ENCODE measurements at places on chromosomes 13 and 19. TPM values are rescaled to one million over a fixed set of nuclear protein-coding genes. Genes with fewer than 3 reads are reported as not detected.

PIK3R2 gene
- total RNA-seq = 19.9 TPM

CKM gene
- total RNA-seq = 0.27 TPM

ZNF607 gene
- total RNA-seq = 4.3 TPM

ADGRE2 gene
- total RNA-seq = 46.0 TPM

ATXN8OS gene
- not detected for total RNA-seq

C19orf73 gene
- 7.0 TPM for total RNA-seq

PNMA8B gene
- 0.81 TPM for total RNA-seq

SLC1A6 gene
- total RNA-seq = 15.3 TPM

ZNF765 gene
- 10.2 TPM for total RNA-seq

GRK1 gene
- total RNA-seq = under 0.01 TPM

FCER2 gene
- 2.7 TPM for total RNA-seq

CBY2 gene
- total RNA-seq = not detected

CA11 gene
- 2.4 TPM for total RNA-seq

LMTK3 gene
- total RNA-seq = 0.54 TPM

- DNase-seq = no peak
These were observed 444.8 kb downstream of the SLITRK5 start for GRCh38 chr13:88115976-88116375.

DNA sequence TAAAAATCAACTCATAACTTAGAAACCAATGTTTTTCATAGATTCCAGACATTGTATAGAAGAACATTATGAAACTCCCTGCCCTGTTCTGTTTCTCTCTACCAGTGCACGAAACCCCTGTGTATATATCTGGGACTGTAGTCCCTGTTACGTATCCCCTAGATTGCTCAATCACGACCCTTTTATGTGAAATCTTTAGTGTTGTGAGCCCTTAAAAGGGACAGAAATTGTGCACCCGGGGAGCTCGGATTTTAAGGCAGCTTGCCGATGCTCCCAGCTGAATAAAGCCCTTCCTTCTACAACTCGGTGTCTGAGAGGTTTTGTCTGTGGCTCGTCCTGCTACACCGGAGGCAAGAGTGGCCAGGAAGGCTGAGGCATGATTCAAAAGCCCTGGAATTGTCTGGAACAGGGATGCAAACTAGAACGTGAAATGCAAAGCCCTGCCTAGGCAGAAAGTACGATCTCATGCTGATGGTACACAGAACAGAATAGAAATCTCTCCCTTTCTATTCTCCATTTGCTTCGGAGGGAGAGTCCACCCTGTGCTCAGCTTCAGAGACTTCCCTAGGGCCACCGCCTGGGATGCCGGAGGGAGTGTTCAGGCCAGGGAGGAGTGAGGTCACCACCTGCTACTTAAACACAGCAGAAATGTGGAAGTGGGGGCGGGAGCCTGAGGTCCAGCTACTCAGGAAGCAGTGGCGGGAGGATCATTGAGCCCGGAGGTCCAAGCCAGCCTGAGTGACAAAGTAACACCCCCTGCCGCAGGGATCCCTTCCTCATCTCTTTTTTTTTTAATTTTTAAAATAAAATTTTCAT lies 758 bp upstream of the ZNF888 start:
- no peak for DNase-seq

- DNase-seq = no peak
These were observed 628.0 kb downstream of the EFNB2 start for GRCh38 chr13:105907319-105908019.

GRCh38 chr13:68584776-68585175 lies 1354.6 kb upstream of the PCDH9 start:
- no peak for DNase-seq

- DNase-seq = no peak
These were observed 8.0 kb upstream of the GPC6 start for GRCh38 chr13:93218583-93218982.

GRCh38 chr13:94712287-94712811 lies at the start of gene SOX21:
SOX21 (minus strand) TSS chr13:94712545; CDS start chr13:94712049, 496 bp downstream.
- DNase-seq = no peak

DNA sequence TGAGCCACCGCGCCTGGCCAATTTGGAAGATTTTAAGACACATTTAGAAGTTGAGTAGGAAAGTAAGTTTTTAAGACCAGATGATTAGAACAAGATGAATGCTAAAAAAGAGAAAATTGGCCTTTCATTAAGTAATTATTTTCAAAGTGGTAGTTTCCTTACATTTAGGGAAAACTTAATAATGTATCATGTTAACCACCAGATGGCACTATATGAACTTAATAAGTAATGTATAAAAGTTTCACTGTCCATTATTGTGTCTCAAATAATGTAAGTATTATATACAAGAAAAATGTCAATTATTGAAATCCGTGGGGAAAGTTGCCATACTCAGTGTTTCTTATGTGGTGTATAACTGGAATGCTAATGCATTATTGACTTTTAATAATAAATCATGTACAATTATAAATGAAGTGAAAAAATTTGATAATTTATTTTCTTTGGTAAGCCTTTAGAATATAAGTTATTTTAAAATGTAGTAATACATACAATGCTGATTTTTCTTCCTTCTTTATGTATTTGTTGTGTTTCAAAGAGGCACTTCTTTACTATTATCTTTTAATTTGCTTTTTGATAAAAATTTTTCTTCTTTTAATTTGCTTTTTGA lies 29.2 kb downstream of the COG6 start:
- no peak for DNase-seq

DNA sequence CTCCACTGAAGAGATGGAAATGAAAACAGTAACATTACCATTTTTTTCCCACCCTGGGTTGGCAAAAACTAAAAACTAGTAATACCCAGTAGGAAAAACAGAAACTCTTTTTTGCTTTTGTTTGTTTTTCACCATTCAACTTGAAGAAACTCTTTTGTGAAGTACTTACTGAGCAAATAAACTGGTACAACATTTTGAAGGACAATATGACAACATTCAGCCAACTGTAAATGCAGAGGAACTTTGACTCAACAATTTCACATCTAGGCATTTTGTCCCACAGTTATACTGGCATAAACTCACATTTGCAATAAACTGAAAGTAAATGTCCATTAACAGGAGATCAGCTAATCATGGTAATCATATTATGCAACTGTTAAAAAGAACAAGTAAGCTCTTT lies 152.5 kb downstream of the RNF17 start:
- no peak for DNase-seq

- DNase-seq = no peak
These were observed 37.1 kb downstream of the SMAD9 start for GRCh38 chr13:36882829-36883390.

DNA sequence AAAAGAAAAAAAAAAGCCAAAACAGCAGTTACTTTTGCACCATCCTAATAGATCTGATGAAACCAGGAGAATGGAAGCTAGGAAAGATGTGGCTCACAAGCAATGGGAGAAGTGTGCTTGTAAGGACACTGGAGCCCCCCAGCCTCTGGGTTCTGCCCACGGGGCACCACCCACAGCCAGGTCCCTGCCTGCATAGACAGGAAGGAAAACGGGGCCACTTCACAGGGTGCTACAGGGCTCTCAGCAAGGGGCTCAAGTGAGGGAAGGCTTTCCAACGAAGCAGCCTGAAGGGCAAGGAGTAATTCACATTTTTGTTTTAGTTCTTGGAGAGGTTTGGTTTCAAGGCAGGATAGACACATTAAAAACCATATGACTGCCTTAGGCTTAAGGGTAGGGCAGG lies 42.7 kb downstream of the BRD4 start:
- no peak for DNase-seq

DNA sequence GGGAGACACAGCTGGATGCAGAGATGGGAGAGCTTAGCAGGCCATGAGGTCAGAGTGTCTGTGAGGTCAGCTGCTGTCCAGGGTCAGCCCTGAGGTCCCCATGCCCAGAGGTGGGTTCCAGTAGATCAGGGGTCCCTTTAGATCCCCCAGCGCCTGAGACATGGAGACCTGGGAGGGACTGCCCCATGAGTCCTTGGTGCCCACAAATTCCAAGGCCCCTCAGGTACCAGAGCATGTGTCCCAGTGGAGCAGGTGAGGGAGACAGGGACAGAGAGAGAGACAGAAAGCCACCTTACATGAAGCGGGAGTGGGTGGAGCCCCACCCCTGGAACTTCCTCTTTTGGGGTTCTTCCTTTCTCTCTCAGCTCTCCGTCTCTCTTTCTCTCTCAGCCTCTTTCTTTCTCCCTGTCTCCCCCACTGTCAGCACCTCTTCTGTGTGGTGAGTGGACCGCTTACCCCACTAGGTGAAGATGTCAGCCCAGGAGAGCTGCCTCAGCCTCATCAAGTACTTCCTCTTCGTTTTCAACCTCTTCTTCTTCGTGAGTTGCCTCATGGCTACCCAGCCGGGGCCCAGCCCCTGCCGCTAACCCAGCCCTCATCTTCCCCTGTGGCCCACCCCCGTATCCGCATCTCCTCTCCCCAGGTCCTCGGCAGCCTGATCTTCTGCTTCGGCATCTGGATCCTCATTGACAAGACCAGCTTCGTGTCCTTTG lies at the start of gene CD37:
TSS of gene CD37 (plus strand) at position 336 of the 713 bp plus-strand sequence. CDS start at position 471, 135 bp downstream.
- no peak for DNase-seq

DNA sequence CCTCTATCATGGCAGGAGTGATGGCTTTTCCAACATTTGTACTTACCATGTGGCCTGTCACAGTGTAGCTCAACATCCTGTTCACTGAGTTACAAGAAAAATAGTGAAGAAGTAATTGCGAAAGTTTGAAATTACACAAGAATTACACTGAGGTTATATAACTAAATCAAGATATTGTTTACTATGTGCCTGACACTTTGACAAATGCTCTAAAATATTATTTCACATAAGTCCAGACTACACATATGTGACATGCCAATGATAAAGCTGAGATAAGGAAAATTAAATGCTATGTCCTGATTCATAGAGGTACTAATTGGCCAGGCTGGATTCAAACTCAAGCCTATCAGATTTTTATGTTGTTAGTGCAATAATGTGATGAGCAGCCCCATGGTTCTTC lies 451.7 kb downstream of the PCDH9 start:
- no peak for DNase-seq

- no peak for DNase-seq
These were observed 1247.3 kb downstream of the SLITRK1 start for GRCh38 chr13:82634946-82635345.

DNA sequence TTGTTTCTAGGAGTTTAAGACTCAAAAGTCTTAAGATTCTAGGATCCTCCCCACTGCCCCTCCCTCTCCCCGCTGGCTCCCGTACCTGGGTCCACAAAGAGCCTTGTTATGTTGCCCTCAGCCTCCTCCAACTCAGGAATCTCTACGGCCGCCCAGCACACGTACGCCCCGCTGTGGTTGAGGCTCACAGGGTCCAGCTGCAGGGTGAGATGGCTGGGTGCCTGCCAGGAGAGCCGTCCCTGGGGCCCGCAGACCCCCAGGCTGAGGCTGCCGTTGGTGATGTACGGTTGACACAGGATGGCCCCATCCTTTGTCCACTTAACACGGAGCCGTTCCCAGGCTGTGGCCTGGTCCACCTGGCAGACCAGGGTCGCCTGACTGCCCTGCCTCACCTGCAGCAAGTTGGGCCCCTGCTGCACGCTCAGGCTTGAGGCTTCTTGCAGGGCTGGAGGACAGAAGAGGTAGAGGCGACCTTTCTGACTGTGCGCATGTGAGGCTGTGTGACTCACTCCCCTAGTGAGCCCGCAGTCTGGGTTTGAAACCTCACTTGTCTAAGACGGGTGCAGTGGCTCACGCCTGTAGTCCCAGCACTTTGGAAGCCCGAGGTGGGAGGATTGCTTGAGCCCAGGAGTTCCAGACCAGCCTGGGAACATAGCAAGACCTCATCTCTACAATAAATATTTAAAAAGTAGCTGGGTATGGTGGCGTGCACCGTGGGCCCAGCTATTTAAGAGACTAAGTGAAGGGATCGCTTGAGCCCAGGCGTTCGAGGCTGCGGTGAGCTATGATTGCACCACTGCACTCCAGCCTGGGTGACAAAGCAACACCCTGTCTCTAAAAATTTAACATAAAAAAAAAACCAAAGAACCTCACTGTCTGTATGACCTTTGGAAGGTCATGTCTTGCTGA lies 4.0 kb downstream of the TMIGD2 start:
- no peak for DNase-seq

- no peak for DNase-seq
These were observed 23.5 kb downstream of the ZNF180 start for GRCh38 chr19:44476559-44477408.

DNA sequence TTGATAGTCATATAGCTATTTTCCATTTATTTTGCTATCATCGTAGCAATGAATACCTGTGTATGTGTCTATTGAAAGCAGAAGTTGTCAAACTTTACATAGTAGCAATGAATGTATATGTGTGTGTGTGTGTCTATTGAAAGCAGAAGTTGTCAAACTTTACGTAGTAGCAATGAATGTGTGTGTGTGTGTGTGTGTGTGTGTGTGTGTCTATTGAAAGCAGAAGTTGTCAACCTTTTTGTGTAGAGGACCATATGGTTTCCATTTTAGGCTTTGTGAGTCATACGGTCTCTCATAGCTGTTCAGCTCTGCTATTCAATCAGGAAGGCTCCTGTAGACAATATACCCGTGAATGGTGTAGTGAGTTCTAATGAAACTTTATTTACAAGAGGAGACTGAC lies 20.8 kb downstream of the NLRP4 start:
- DNase-seq = no peak

DNA sequence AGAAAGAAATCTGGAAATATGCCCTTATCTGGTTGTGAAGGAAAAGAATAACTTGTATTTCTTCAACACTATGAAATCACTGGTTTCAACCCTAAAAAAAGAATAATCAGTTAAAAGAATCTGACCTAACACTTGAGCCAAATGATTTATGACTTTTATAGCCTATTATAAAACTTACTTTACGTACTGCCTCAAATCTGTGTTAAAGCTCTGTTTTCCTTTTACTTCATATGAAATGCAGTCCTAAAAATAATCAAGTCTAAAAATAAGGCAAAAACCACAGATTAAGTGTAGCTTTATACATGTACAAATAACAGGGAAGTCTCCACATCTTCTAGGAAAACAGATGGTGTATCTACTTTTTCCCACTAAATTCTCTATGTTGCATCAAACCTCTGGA lies 101.3 kb downstream of the VWA8 start:
- DNase-seq = no peak

GRCh38 chr19:3880471-3881271 lies at the start of gene ATCAY:
ATCAY (plus strand) TSS chr19:3880685; CDS start chr19:3885768, 5,083 bp downstream.
- no peak for DNase-seq

DNA sequence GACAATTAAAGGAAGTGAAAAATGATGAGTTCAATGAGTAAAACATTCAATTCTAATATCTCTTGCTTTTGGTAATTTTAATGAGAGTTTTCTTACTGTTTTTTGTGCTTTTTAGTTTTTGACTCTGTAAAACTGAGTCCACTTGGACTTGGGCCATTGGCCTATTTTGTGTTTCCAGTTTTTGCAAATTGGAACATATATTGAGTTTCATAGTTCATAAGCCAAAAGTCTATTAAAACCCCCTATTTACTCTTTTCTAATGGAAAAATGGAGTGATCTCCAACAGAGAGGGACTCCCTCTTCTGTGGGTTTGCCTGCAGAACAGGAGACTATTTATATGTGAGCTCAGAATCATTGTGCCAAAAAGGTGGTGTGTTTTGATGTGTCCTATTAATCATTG lies 219.7 kb upstream of the SPRY2 start:
- no peak for DNase-seq

DNA sequence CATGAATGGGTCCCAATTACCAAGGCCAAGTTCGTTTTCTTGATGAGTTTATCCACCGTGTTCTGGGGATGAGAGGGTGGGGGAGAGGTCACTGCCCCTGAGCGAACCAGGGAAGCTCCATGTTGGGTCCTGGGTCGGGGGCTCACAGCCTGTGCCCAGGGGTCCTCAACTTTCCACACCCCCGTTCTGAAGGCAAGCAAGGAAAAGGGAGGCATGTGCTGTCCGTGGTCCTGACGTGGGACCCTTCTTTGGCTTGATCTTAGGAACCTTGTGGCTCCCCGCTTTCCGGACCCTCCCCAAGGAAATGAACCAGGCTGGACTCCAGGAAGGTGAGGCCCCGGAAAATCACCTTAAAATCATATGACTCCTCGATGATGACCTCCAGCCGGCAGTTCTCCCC lies 18.2 kb upstream of the MEIS3 start:
- no peak for DNase-seq
